ENCODE measurements at places on chromosomes 3 and 15.

DNA sequence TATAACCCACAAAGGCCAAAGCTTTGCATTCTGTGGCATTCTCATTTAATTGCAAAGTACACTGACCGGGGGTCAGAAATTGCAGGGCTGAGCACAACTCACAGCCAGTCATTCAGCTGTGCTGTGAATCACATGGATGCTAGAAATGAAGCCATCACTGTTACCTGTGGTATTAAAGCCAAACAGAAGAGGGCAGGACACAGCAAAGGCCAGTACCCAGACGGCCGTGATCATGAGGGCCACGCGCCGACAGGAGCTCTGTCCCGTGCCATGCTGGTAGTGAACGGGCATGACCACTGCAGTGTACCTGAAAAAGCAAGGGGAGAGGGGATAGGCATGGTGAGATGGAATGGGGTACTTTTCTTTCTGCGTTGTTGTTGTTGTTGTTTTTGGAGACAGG, 31.6 kb downstream of the DRD3 start:
- no peak for DNase-seq

GRCh38 chr3:99929745-99930139, 112.1 kb downstream of the CMSS1 start:
- DNase-seq: no peak

DNA sequence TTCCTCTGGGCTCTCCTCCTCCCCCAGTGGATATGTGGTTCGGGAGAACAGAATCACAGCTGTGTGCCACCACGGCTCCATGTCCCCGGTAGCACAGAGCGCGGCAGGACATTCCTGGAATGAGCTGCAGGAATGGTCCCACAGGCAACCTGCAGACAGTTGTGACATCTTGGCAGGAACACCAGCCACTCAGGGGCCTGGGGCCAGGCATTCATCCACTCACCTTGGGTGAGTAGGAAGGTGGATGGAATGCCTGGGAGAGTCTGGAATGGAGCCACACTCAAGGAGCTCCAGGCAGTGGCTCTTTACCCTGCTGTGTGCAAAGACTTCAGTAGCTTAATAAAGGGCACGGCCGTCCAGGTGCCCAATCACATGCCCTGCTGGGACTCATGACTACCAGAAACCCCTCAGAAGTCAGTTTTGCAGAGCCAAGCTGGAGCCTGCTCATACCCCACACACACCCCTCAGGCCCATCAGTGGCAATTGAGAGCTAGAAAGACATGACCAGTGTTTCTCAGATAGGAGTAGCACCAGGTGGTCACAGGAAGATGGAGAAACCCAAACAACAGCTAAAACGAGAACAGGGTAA, 117.3 kb upstream of the PRR20G start:
- DNase-seq: no peak

- no peak for DNase-seq
Measured at GRCh38 chr3:120425572-120426250, 25.1 kb downstream of the FSTL1 start.

DNA sequence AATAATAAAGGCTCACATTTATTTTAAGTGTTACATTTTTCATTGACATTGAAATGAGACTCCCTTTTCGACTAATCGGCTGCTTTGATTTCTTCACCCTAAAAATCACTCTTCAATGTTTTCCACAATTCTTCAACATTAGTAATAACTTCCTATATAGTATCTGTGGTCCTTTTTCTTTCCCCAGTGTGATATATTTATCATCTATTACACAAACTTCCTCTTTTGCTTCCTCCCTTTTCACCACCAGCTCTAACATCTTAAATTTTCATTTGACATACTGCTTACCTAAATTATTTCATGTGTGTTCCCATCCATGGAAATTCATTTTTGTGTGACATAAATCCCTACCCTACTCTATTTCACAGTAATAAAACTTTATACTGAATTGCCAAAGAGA, 244.4 kb downstream of the TIGIT start:
- DNase-seq: no peak

Data from NCI-H1436 treated with DMSO at 0.1 percent for 48 hours (cell line).